NCI-H510A treated with DMSO at 0.1 percent for 48 hours (cell line): ENCODE measurements at places on chromosomes 12 and 14.

DNA sequence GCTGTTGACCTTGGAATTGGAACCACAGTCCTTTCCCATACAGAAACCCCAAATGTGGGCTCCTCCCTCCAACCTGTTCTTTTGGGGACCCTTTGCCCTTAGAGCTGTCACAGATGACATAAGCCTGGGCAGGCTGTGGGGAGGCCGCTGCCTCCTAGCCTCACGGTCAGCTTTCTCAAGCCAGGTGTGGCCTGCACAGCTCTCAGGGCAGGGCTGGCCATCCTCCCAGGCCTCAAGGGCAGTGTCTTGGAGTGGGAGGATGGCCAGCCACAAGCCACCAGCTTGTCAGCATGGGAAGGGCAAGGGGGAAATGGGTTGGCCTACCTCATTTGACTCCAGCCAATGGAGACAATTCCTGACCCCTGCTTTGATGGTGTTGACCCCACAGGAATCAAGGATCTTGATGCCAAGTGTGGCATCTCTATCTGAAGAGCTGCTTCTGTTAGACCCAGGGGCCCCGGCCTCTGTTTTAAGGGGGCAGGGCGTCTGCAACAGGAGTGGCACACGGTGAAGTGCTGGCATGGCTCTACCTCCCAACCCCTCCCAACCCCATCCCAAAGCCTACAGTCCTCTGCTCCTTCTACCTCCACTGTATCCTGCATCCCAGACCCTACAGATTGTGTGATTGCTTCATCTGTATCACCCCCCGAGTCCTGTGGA, 11.5 kb downstream of the CBLN3 start:
- no peak for DNase-seq

DNA sequence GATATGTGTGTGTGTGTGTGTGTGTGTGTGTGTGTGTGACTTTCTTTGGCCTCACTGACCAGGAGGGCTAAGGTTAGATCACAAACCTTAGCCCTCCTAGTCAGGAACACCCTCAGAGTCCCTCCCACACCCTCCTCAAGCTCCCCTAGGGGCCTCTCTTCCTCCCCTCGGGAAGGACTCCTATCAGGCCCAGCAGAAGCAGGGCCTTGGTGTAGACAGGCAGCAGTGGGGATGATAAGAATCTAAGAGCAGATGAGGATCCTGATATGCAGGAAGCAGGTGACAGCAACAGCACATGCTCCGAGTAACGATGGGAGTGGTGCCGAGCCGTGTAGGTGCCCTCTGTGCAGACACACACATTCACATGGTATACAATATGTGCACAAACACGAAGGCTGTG, 20.7 kb downstream of the PLEK2 start:
- DNase-seq = no peak

- DNase-seq = no peak
Measured at GRCh38 chr14:24986206-24986893, 63.6 kb downstream of the STXBP6 start.

GRCh38 chr12:118058881-118059280, 2.1 kb downstream of the WSB2 start:
- DNase-seq = no peak

DNA sequence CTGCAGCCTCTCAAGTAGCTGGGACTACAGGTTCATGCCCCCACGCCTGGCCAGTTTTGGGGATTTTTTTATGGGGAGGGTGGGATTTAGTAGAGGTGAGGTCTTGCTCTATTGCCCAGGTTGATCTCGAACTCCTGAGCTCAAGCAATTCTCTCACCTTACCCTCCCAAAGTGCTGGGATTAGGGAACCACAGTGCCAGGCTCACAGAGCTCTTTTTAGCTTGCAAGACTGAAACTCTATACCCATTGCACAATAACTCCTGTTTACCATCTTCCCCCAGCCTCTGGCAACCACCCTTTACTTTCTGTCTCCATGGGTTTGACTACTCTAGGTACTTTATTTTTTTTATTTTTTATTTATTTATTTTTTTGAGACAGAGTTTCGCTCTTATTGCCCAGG, 25.7 kb upstream of the CDK17 start:
- DNase-seq = no peak

DNA sequence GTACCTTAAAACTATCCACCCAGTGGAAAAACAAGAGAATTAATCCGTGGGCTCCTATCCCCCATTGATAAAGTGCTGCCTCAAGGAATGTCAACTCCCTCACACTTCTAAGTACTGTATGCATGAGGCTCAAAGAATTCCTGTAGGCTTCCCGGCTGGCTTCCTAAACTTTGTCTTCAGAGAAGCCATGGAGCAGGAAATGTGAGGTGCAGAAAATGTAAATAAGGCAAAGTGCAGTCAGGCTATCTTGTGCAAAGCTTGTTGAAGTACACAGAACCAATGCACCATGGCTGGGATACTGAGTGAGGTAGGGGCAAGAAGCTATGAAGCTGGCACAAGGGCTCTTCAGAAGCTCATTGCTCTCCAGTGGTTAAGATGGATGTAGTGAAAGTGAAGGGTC, 611.0 kb downstream of the FSCB start:
- no peak for DNase-seq

DNA sequence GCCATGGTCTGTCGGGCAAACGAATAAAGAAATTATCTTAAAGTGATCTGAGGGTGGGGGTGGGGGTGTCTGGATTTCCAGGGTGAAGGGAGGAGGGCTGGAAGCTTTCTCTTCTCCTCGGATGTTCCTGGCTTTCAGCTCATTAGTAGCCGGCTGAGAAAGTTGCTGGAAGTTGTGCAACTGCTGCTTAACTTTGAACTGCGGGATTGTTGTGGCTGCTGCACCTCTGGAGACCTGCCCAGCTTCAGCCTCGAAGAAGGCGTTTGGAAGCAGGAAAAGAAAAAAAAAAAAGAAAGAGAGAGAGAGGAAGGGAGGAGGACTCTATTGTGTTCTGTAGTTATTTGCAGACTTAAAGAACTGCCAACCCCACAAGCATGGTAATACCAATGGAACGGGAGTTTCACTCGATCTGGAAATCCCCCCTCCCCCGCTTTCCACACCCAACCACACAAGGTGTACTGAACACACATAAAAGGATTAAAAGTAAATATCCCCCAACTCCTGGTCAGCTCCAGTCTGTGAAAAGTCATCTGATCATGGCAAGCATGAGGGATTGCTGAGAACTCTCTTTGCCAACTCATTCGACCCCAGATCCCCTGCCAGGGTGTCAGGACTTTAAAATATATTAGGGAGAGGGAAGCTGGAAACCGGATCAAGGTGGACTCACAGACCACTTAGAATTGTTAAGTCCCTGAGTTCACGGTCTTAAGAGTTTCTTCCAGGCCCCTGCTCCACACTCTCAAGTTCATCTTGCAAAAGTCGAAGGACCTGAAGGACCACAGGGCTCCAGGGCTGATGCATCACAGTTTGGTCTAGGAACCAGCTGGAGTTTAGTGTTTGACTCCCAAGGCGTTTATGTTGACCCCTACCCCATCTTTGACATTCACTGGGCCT, at the start of gene RASSF9:
Gene RASSF9 (minus strand): TSS at position 213 of the 894 bp plus-strand sequence. CDS start 208 bp downstream, at position 5.
- DNase-seq = no peak
